Sigmoid colon (tissue), 7 donors: ENCODE measurements at places on chromosomes 16 and 17. TPM values are rescaled to one million over a fixed set of nuclear protein-coding genes. Genes with fewer than 3 reads are reported as not detected.

The NCOR1 gene
- 93.1 TPM for total RNA-seq

The FBXW10 gene
- 0.28 TPM for total RNA-seq

DNA sequence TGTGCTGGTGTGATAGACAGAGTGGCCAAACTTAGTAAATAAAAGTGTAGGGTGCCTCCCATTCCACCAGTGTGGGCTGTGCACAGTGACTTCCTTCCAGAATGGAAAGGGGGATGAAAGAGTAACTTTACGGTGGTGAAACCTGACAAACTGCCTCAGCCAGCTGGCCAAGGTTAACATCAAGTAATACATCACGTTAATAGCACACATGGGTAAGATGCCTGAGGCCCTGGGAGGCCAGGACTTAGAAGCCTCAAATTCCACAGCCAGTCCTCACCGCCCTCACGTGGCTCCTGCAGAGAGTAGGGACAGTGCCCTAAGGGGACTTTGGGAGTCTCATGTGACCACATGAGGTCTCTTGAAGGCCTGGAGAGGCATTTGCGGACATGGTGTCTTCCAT, 14.1 kb downstream of the RMI2 start:
- DNase-seq: no peak

DNA sequence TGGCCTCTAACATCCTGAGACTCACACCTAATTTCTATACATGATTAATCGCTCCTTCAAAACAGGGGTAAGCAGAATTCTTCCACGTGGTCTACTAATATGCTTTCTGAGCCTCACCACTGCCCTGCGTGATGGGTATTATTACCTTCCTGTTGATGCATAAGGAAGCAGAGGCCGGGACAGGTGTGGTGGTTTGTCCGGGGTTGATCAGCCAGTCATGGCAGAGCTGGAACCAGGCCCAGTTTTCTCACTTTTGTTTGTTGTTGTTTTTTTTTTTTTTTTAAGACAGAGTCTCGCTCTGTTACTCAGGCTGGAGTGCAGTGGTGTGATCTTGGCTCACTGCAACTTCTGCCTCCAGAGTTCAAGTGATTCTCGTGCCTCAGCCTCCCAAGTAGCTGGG, 31.2 kb downstream of the RNF135 start:
- DNase-seq: no peak

DNA sequence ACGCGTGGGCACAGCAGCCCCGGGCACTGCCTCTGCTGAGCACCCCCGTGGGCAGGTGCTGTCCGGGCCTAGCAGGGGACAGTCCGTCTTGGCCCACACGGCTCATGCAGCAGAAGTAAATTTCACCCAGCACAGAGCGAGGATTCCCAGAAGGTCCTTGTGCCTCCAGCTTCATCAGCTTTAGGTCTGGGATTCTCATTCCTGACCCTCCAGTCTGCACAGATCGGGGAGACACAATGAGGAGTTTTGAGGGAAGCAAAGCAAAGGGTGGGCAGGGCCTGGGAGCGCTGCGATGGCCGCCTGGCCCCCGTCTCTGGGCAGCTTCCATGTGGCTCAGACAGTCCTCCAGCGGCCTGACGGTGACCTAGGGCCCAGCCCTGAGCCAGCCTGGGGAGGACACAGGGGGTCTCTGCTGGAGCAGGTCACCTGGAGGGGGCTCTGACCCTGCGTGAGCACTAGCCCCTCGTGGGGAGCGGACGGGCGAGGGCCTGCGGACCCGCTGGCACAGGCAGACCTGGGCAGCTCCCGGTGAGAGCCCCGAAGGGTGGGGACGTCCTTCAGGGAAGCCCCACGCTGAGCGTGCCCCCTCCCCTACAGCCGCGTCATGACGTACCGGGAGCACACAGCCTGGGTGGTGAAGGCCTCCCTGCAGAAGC, 30.7 kb upstream of the CHMP6 start:
- DNase-seq: no peak
